Tongue (tissue), 3 donors: ENCODE measurements at places on chromosomes 13 and 19.

- no peak for DNase-seq
Observed at GRCh38 chr19:31127134-31127967, 221.9 kb downstream of the TSHZ3 start.

GRCh38 chr19:17025991-17026658 is 485 bp downstream of the CPAMD8 start:
- peak; percentile 45 for DNase-seq

GRCh38 chr13:44715287-44716230 is 139.4 kb upstream of the TSC22D1 start:
- DNase-seq = no peak

DNA sequence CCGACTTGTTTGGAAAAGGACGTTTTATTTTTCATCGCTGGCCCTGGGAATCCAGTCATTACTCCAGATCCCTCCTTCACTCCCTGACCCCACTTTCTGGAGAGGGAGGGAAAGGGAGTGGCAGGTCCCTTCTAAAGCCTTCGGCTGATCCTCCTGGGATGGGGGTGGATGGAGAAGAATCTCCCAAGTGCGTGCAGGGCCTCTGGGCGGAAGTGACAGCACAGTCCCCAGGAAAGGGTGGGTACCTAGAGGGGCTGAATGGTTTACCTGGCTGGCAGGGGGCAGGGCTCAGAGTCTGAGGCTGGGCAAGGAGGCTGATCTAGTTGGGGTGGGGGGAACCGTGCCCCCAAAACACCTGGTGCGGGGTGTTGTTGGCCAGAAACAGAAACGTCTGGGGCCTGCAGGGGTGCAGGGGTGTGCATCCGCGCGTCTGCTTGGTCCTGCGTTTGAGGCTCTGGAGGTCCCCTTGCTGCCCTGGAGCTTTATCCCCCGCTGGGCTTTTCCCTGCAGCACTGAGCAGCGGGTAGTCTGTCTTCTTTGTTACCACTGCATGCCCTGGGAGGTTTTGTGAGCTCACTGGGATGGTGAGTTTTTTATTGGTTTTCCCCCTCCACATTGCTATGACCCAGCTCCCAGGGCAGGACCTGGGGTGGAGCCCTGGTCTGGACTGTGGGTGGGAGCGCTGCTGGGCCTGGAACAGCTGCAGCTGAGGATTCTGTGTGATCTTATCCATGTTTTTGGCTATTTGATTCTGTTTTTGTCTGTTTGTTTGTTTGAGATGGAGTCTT is 3.0 kb upstream of the ZNF628 start:
- DNase-seq = no peak

- DNase-seq = no peak
Observed at GRCh38 chr13:96821381-96821780, 172.9 kb downstream of the OXGR1 start.

DNA sequence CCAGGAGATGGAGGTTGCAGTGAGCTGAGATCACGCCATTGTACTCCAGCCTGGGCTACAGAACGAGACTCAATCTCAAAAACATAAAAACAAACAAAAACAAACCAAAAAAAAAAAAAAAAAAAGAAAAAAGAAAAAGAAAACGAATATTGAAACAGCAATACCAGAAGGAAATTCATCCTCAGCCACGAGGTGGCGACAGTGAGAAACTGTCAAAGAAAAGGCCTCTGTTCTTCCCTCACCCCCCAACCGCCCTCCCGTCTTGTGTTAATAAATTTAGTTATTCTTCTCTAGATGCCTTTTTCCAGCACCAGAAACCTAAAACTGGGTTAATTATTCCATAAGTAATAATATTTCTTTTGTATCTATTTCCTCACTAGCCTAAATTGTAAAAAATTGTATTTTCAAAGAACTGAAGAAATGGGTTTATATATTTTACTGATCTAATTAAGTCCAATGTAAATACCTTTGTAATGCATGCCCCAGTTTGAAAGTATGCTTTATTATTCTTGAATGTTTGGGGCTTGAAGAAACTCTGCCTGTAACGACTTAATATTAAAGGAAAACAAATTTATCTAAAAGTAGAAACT is 38.6 kb downstream of the LIG4 start:
- no peak for DNase-seq

DNA sequence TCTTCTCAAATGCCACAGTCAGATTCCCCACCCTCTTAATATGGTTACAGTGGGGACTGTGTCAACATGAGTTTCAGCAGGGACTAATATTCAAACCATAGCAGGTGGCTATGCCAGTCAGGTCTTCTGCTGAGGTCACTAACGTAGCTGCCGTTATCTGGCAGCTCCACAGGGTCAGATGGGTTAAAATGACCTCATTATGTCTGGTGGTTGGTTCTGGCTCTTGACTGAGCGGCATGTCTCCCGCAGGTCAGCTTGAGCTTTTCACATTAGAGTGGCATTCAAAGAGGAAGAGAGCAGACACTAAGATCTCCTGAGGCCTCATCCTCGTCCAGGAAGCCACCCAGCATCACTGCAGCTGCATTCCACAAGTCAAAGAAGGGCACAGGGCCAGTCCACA is 21.4 kb upstream of the IPO5 start:
- no peak for DNase-seq

GRCh38 chr13:32904266-32904665 is 112.0 kb upstream of the KL start:
- no peak for DNase-seq

GRCh38 chr13:76123548-76123947 is 487.4 kb downstream of the LMO7 start:
- DNase-seq = no peak

DNA sequence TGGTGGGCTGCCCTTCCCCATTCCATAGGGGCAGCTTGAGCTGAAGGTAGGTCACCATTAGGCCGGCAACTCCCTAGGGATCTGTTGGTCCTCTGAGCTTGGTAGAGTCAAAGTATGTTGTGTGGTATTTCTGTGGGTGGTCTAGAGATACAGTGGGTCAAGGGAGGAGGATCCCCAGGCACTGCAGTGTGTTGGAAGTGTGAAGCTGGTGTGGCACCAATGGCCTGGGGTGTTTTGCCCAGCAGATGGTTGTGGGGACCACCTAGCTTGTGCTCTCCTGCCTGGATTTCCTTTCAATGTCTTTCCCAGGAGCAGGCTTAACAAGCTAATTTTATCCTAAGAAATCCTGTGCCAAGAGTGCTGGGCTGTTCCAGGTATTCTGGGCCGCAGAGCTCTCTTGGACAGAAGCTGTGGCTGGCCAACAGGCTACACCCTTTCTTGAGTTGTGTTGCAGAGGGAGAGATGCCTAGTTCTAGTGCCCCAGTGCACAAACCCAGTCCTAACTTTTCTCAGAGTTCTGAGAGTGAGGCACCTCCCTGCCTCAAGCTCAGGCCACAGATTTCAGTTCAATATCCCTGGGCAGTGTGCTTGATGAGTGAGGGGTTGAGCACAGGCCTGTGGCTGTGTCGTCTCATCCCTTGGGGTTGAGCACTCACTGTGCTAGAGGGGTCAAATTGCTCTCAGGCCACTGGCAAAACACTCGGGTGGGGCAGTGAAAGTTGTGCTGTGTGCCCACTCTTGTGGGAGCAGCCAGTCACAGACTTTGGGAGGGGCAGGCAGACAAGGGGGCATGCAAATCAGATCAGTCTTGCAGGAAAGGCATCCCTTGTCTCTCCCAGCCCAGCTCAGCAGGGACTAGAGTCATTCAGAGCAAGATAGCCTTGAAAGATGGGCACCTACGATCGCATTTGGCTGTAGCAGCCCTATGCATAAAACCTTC is 1806.1 kb upstream of the MIR17HG start:
- DNase-seq = no peak

GRCh38 chr13:105660561-105660960 is 874.9 kb downstream of the EFNB2 start:
- DNase-seq = peak; percentile 6

GRCh38 chr13:33340631-33341030 is 55.1 kb upstream of the STARD13 start:
- no peak for DNase-seq

GRCh38 chr13:99985241-99985874 is 3.8 kb downstream of the ZIC2 start:
- DNase-seq = peak; percentile 3

GRCh38 chr13:113110048-113110851 is 4.7 kb downstream of the F7 start:
- no peak for DNase-seq

DNA sequence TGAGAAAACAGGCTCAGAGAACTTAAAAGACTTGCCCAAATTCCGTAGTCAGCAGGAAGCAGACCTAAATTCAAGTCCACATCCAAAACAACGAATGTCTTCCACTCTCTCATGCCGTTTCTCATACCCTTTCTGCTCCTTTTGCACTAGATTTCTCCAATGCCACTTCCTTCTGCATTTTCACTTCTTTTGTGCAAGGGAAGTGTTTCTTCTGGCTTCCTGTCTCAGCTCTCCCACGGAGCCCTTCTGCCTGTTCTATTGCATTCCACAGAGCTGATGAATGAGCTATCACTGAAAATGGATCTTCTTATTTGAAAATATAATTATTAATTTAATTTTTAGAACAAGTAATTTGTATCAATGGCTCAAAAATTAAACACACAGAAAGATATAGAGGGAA is 56.1 kb upstream of the STK24 start:
- DNase-seq = no peak

DNA sequence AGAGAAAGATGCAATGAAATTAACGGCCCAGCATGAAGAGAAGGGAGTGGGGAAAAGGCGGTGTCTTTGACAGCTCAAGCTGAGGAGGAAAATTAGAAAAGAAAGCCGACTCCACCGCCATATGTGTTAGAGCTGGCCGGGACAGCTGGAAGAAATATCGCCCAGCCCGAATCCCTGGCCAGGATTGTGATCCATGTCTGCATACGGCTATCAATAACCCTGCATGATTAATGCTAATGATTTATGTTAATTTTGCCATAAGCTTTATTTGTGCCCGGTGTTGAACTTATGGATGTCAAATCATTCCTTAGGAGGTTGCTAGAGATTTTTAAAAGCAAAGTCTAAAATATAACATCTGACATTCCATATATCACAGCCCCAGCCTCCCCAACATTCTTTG is 263.4 kb upstream of the ZNF507 start:
- no peak for DNase-seq

DNA sequence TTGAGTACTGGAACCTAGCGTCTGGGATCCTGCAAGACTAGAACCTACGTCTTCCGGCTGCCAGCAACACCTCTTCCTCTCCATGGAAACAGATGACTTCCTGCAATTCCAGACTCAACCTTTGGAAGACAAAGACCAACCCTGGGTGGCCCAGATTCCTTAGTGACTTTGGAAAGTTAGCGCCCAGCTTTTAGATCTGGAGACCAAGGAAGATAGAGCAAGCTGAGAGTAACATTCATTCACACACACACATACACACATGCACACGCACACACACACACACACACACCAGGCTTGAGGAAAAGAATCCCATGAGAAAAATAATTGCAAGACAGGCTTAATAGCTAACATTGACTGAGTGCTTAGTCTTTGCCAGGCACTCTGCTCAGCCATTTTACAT is 788.9 kb downstream of the UQCRFS1 start:
- DNase-seq = no peak

- no peak for DNase-seq
Observed at GRCh38 chr13:29884671-29885430, 34.4 kb upstream of the UBL3 start.

DNA sequence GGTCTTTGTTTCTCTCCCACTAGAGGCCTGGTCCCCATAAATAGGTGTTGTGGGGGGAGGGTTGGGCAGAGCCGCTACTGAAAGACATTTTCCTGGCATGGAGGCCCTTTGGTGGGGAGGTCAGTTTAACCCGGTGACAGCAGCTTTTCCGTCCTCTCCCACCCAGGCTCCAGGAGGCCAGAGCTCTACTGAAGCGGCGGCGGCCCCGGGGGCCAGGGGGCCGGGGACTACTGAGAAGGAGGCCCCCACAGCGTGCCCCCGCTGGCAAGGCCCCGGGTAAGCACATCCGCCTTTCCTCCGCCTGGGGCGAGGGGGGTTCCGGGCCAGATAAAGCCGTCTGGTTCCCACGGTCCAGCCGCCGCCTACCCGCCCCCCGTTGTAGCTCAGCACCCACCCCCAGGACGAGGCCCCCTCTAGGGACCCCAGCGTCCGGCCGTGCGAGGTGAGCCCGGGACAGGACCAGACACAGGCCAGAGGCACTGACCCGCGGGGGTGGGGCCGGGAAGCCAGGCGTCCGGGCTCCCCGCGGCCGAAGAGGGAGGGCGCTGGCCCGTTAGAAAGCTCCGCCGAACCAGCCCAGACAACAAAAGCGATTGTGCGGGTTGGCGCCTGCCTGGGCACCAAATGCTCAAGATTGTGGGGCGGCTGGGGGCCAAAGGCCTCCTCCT is 1.1 kb upstream of the LTBP4 start:
- no peak for DNase-seq

DNA sequence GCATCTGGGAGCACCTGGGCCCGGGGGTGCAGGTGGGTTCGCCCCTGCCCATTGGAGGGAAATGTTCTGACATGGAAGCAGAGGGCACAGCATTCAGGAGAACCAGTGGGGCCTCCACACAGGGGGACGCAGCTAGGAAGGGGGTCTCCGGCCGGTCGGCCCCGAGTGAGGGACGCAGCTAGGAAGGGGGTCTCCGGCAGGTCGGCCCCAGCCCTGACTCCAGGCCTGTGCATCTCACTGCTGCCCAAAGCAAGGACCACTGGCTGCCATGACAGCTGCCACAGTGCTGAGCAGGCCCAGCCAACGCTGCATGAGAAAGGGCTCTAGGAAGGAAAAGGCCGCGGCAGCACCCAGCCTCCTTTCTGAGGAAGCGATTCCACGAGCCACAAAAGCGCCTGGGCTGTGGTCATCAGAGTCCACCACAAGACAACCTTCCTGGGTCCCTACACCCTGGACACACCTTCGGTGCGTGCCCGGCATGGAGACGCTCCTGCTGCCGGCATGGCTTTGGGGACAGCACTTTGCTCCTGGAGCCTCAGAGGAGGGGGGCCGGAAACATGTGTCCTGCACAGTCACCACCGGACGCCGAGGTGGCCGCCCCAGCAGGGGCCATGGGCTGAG is 9.7 kb downstream of the RASA3 start:
- no peak for DNase-seq

- peak; percentile 89 for DNase-seq
Observed at GRCh38 chr19:510606-511100, 3.4 kb downstream of the TPGS1 start.

DNA sequence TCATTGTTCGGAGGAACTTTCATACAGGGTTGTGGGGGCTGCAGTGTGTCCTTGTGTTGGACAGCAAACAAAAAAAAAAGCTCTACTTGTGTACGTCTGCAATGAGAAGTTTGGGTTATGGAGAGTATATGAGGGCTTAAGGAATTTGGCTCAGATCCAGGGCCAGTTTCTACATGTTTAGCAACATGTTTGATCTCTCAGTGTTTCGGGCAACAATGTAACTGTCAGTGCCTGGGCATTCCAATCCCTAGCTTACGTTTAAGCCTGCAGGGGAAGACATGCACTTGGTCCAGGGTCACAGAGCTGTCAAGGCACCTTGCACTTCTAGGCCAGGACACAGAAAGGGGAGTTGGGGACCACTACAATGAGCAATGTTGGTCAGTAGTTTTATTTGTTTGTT is 13.9 kb downstream of the ZNF543 start:
- DNase-seq = peak; percentile 37
